ENCODE measurements at places on chromosomes 11 and 22.

- no peak for DNase-seq
Observed at GRCh38 chr11:31022080-31022479, 347.5 kb downstream of the DCDC1 start.

DNA sequence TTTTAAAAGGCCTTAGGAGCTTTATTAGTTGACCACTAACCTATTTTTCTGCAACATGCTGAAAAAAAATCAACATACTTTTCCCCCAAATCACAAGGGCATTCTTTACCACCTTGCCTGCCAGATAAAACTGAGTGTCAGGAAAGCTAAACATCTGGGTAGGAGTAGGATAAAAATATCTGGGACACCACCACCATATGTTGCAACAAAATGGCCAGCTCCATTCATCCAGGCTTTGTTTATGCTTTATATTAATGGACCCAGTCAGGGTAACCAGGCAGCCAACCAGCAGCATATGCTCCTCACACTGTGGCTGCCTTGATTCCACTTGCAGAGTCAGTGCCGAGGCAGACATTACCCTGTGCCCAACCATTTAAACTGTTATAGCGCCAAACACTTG is 1024.5 kb downstream of the LRRC4C start:
- DNase-seq, result no peak

- DNase-seq, result no peak
Observed at GRCh38 chr11:56846631-56847576, 98.4 kb upstream of the OR9G4 start.

GRCh38 chr11:95930948-95931347 is 7.0 kb upstream of the MTMR2 start:
- DNase-seq, result no peak

DNA sequence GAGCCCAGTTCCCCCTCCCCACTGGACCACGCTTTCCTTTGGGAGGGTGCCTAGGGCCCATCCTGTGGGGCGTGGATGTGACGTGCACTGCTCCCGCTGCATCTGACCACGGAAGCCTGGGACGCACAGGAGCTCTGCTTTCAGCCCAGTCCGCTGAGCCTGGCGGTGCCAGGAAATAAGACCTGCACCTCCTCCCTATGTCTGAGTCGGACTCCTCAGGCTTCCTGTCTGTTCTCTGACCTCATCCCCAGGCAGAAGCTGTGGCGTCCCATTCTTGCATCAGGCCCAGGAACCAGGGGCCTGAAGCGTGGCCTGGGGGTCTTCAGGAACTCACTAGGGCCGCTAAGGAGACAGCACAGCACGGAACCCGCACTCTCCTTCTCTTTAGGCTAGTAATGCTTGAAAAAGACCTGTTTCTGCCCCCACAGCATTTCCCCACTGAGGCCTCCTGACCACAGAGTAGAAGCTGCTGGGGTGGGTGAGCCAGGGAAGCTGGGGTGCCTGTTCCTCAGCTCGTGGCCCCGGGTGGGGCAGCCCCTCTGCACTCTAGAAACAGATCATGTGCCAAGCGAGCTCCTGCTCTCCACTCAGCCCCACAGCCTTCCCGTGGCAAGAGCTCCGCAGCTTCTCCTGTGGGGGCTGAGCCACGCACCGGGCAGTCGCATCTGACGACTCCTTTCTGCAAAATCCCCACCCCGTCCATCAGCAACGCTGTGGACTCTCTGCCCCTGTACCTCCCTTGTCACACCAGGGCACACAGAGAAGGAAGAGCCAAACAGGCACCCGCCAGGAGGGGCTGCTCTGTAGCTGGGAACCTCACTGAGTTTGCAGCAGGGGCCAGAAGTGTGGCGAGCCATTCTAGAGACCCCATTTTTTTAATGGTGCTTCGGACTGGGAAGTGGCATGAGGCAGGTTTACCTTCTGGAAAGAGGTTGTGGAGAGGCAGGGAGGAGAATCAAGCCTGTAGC is 22.6 kb downstream of the MOV10L1 start:
- no peak for DNase-seq
